GM12864 (cell line): ENCODE measurements at places on chromosomes 4 and X.
A peak's percentile ranks its signal among the peaks of the same experiment; 100 is the strongest.

DNA sequence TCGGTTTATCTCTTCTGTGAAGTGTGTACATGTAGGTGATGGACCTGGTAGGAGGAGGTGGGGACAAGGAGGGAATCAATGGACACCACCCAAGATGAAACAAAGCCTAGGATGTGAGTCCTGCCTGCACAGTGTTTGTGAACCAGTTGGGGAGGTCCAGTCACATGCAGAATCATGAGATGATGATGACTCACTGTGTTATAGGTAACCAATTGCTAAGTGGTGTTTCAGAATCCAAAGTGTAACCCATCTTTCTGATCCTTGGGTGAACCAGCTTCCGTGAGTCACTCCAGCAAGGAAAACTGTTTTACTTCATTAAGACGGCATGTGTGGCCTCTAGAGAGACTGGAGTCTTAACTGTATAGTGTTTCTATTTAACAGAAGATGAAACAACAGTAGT lies 57.9 kb upstream of the HPF1 start:
- no peak for DNase-seq

DNA sequence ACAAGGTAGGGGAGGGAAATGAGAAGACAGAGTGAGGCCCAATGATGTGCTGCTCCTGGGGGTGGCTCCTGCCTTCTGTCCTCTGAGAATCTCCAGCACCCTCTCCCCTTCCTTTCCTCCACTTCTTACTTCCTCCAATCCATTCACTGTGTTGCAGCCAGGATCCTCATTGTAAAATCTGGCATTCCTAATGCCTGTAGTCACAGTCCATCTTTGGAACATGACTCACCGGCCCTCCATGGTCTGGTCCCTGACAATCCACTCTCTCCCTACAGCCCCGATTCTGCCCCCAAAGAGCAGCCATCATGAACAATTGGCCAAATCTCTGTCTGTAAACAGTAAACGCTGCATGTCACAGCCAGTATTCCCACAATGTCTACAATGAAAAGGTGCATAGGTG lies 72.9 kb downstream of the CLNK start:
- DNase-seq = no peak

DNA sequence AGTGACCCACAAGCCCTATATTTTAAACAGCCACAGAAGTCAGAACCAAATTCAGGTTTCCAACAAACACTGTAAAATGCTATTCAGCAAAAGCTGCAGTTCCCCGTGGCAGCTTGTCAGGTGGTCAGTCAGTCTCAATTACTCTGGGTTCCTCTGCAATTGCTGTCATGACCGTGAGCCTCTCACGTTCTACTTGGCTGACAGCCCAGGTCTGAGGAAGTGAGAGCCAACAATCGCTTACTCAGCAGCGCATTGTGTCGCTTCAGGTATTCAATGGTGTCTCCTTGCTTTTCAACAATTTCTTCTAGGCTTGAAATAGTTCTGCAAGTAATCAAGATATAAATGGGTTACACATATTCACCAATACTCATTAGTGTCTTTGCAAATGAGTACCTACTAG lies 25.8 kb downstream of the TRIM75 start:
- no peak for DNase-seq

- no peak for DNase-seq
These were observed 95.3 kb downstream of the AREG start for GRCh38 chr4:74540193-74540592.

GRCh38 chr4:106126062-106126461 lies 189.9 kb downstream of the TBCK start:
- DNase-seq = no peak

DNA sequence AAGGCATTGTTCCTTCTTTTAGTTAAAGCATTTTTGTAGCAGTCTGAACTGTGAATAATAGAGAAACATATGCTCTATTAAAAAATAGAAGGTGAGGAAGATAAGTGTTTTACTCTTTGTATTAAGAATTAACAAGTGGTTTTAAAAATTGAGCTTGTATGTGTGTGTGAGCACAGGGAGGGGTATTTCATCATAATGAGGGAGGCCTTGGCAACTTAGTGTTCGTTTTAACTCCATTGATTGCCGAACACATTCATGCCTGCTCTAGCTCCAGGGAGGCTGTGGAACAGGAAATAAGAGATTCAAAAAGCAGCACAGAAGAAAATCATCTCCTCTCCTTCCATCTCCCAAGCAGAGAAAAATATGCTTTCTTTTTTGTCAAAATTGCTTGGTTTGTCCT lies 14.8 kb downstream of the SHROOM3 start:
- DNase-seq = no peak

DNA sequence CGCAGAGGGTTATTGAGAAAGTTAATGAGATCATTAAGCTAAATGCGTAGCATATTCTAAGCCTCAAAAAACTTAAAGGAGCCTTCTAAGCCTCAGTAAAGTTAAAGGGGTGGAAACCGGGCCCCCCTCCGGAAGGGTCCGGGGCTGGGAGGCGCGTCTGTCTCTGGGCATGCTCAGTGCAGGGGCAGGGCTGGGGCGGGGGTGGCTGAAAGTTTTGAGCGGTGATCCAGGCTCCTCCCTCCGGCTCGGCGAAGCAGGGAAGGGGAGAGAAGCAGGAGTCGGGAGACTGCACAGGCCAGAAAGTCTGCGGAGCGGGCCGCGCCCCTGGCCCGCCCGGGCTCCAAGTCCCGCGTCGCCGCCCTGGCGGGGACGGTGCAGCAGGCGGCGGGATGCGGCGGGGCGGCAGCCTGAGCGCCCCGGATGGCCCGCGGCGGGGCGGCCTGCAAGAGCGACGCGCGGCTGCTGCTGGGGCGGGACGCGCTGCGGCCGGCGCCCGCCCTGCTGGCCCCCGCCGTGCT lies at the start of gene EVC:
Gene EVC (plus strand): TSS at position 241 of the 518 bp plus-strand sequence. CDS start 180 bp downstream, at position 421.
- no peak for DNase-seq

- DNase-seq = no peak
These were observed 394.3 kb upstream of the SLIT2 start for GRCh38 chr4:19857380-19857779.

DNA sequence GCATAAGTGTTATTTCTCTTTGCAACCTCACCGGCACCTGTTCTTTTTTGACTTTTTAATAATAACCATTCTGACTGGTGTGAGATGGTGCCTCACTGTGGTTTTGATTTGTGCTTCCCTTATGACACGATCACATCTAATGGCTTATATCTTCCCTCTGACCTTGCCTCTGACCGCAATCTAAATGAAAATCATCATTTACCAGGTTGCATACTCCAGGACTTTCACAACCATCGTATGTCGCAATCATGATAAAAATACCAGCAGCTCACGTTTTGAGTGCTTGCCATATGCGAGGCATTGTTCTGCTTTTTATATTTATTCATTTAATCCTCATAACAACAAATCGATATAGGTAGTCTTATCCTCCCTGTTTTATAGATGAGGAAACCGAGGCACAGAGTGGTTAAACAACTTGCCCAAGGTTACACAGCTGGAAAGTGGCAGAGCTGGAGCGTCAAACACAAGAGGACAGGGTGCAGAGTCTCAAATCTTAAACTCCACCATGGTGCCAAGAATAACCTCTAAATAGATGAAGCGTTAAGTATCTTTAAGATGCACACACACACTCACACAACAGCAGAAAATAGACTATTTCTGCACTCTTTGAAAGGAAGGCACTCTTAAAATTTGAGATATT lies 102.2 kb downstream of the SEL1L3 start:
- DNase-seq = no peak

- no peak for DNase-seq
These were observed 43.7 kb upstream of the FRMD7 start for GRCh38 chrX:132171478-132171877.

- DNase-seq = peak; percentile 13
These were observed 326.3 kb upstream of the ZCCHC13 start for GRCh38 chrX:73977542-73978169.

DNA sequence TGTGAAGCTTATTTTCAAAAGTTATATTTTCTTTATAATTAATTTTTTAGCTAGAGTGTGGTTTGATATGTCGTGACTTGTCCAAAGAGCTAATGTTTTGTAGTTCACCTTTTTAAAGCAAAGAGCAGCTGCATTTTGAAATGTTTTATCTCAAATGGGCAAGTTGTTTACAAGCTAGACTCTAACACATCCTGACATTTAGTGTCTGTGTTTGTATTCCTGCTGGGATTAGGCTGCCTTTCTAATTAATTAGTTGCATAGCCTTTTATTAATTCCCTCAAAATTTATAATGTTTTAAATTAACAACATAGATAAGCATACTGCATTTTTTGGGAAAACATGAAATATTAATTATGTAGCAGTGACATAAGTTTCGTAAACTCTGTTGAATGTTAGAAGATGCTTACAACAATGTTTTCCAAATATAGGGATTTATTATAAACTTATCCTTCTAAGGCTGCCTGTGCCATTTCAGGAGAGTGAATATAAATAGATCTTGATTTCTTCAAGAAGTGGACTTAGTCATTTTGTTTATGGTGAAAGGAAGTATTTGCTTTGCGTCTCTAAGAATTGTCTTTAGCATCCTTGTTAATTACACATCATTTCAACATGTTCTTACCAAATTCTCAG lies 37.7 kb upstream of the NUDT6 start:
- DNase-seq = no peak

DNA sequence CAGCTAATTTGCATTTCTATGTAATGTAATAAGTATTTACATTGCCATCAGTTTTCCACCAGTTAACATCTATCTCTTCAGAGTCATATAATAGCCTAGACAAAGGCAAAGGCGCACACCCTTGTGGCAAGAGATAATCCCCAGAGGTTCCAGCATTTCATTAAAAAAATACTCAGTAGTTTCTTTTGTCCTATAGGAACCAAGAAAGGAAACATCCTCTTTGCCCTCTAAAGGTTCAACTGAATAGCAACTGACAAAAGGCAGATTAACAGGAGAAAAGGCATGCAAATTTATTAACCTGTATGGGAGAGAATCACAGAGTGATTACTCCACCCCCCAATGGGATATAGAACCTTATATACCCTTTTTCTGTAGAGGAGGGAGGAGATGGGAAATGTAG lies 48.4 kb downstream of the MAGEB17 start:
- DNase-seq = no peak
